ENCODE measurements at places on chromosomes 12 and 14. TPM values are rescaled to one million over a fixed set of nuclear protein-coding genes. Genes with fewer than 3 reads are reported as not detected.

Gene MYO1H
- not detected for total RNA-seq

Gene CS
- total RNA-seq = 295 TPM

Gene NAA25
- 36.8 TPM for total RNA-seq

Gene SLC4A8
- 30.9 TPM for total RNA-seq

Gene KRT73
- total RNA-seq = not detected

Gene PLEKHG7
- total RNA-seq = not detected

DNA sequence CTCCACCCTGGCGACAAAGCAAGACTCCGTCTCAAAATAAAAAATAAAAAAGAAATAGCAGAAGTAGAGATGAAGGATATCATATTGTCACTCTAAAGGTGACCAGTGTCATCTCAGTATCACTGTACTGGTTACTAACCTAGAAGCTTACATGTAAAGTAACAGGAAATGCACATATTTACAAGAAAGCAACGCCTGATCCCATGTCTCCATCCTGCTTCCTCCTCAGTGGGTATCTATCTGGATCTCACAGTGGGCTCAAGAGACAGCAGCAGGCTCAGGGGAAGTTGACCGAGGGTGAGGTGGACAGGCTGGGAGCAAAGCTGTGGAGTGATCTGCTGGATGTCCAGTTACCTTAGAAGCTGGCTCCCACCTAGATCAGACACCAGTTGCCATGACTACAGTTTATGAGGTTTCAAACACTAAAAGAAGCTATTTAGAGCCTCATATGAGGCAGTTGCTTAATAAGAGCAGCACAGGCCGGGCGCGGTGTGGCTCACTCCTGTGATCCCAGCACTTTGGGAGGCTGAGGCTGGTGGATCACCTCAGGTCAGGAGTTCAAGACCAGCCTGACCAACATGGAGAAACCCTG lies 10.5 kb downstream of the MTRFR start:
- H3K4me3 ChIP-seq = no peak overlapping the region
- no peak overlapping the region for H3K27ac ChIP-seq
- peaks cover 15% of the 10 kb centered on the region for H3K4me1 ChIP-seq
- H3K36me3 ChIP-seq = peaks cover 33% of the 10 kb centered on the region
- no peaks in the 10 kb centered on the region for H3K27me3 ChIP-seq

DNA sequence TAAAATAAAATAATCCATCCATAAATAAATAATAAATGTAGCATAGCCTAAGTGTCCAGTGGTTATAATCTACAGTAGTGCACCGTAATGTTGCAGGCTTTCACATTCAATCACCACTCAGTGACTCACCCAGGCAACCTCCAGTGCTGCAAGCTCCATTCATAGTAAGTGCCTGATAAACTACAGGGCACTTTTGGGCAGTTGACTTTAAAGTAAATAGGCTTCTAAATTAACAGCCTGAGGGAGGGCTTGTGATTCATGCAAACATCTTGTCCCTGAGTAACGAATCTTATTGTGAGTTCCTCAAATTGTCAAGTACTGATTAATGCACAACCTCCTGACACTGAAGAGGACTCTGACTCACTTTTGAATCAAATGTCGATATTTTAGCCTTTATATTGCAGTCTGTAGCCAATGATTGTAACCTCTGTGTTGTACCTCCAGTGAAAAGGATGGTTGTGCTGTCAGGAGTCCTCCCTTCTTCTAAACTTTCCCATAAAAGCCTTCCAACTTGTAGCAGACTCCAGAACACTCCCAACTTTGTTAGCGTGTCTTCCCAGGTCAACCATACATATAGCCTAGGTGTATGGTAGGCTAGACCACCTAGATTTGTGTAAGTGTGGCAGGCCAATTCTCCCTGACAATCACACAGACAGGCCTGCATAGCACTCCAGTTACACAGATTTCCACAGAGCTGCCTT lies 55.0 kb upstream of the BICD1 start:
- H3K27me3 ChIP-seq = no peaks in the 10 kb centered on the region
- H3K4me1 ChIP-seq = peaks cover 19% of the 10 kb centered on the region
- no peak overlapping the region for H3K4me3 ChIP-seq
- DNase-seq = no peak

GRCh38 chr12:77189901-77190416 lies 124.6 kb upstream of the E2F7 start:
- H3K27ac ChIP-seq = no peak overlapping the region
- H3K4me1 ChIP-seq = no peaks in the 10 kb centered on the region
- H3K4me3 ChIP-seq = no peak overlapping the region
- H3K27me3 ChIP-seq = no peaks in the 10 kb centered on the region

- H3K27me3 ChIP-seq = peaks cover 39% of the 10 kb centered on the region
- H3K4me1 ChIP-seq = no peaks in the 10 kb centered on the region
- no peaks in the 10 kb centered on the region for H3K36me3 ChIP-seq
- no peak overlapping the region for H3K4me3 ChIP-seq
- peak overlapping the region; percentile 16 for H3K27ac ChIP-seq
Measured at GRCh38 chr12:52720365-52720886, 17.1 kb upstream of the KRT77 start.

DNA sequence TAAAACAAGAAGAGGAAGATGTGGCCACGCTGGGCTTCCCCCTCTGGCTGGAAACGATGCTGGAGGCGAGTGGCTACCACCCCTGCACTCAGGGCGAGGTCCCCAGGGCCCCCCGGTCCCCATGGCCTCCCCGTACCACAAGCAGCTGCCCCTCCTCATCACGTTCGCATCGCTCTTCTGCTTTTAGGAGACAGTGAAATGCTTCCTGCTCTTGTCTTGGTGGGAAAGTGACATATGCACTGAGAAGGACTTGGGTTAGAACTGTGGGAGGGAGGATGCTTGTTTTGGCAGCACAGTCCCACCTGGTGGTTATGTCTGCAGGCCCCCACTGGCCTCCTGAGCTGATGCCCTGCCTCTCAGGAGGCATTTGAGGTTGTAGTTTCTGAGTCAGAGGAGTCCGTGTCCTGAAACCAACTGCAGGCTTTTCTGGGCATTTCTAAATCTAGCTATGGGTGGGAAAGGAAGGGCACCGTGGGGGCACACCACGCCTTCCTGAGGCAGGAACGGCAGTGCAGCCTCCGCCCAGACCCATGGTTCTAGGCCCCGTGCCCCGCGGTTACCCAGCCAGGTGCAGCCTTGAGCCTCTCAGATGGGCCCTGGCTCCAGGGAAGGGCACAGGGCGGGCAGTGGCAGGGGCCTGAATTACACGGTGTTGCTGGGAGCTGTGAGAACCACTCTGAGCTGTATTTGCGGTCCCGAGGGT lies 139.3 kb downstream of the ADGRD1 start:
- DNase-seq = no peak
- peak overlapping the region; percentile 35 for H3K27ac ChIP-seq
- H3K36me3 ChIP-seq = no peaks in the 10 kb centered on the region
- no peaks in the 10 kb centered on the region for H3K27me3 ChIP-seq

DNA sequence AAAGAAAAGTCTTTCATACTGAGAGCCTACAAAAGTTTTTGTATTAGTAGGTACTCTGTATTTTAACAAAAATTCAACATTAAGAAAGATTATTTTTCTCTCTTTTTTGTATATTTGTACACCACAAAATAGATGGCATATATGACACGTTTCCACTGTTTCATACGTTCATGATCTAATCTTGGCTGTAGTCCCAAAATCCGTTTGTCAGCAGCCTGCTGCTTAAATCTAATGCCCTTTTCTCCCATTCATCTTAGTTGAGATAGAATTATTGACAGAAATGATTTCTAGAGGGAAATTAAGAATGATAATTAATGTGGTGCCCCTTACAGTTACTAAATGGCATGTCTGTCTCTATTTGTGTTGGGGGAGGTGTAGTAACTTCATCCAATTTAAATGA lies 140.7 kb upstream of the NOVA1 start:
- no peak overlapping the region for H3K4me3 ChIP-seq
- H3K4me1 ChIP-seq = no peaks in the 10 kb centered on the region
- H3K36me3 ChIP-seq = peaks cover 2% of the 10 kb centered on the region
- no peaks in the 10 kb centered on the region for H3K27me3 ChIP-seq

DNA sequence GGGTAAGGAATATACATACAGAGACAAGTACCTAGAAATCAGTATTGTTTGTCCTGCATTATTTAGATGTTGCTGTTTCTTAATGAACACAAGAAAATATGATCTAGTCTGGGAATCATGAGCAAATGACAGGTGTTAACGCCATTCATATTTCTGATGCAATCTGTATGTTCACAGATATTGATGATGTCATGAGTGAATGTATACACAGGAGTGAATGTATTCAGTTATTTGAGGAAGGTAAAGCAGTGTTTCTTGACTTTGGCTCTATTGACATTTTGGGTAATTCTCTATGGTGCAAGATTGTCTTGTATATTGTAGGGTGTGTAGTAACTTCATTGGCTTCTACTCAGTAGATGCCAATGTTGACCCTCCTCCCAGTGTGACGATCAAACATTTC lies 26.7 kb upstream of the RTL1 start:
- H3K36me3 ChIP-seq = no peaks in the 10 kb centered on the region
- H3K27me3 ChIP-seq = peaks cover 2% of the 10 kb centered on the region
- no peak for DNase-seq
- H3K4me3 ChIP-seq = no peak overlapping the region
- no peaks in the 10 kb centered on the region for H3K4me1 ChIP-seq

GRCh38 chr14:30990770-30991169 lies 34.7 kb upstream of the AP4S1 start:
- peaks cover 4% of the 10 kb centered on the region for H3K36me3 ChIP-seq
- H3K4me1 ChIP-seq = peaks cover 26% of the 10 kb centered on the region
- no peak for DNase-seq
- no peak overlapping the region for H3K27ac ChIP-seq
- no peak overlapping the region for H3K4me3 ChIP-seq
- no peaks in the 10 kb centered on the region for H3K27me3 ChIP-seq

GRCh38 chr12:25107920-25108319 lies 87.0 kb downstream of the DNAI7 start:
- no peak overlapping the region for H3K4me3 ChIP-seq
- no peak for DNase-seq
- no peaks in the 10 kb centered on the region for H3K27me3 ChIP-seq
- H3K4me1 ChIP-seq = no peaks in the 10 kb centered on the region

DNA sequence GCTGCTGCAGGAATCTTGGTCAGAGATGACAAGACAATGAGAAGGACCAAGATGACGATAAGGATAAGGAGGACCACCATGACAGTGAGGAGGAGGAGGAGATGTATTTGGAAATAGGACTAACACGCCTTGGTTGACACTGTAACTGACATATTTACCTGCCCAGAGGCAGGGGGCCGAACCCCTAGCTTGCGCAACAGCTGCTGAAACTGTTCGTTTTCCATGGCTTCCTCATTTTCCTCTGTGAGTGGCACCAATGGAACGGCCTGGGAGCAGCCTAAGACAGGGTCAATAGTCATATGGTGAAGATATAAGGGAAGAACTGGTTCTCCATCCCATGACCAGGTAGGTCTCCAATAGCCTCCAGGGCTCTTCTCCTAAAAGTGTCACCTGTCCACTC lies 28.8 kb downstream of the TIMELESS start:
- no peak overlapping the region for H3K27ac ChIP-seq
- H3K4me1 ChIP-seq = no peaks in the 10 kb centered on the region
- H3K4me3 ChIP-seq = no peak overlapping the region
- H3K36me3 ChIP-seq = peaks cover 17% of the 10 kb centered on the region
- H3K27me3 ChIP-seq = no peaks in the 10 kb centered on the region
- no peak for DNase-seq

Measured in neural crest cell (in vitro differentiated cells).